ENCODE measurements at places on chromosomes 3 and 15.

GRCh38 chr3:47343471-47343971 lies 37.3 kb upstream of the PTPN23 start:
- no peak for DNase-seq

GRCh38 chr3:187880441-187880840 lies 135.2 kb upstream of the BCL6 start:
- DNase-seq = no peak

DNA sequence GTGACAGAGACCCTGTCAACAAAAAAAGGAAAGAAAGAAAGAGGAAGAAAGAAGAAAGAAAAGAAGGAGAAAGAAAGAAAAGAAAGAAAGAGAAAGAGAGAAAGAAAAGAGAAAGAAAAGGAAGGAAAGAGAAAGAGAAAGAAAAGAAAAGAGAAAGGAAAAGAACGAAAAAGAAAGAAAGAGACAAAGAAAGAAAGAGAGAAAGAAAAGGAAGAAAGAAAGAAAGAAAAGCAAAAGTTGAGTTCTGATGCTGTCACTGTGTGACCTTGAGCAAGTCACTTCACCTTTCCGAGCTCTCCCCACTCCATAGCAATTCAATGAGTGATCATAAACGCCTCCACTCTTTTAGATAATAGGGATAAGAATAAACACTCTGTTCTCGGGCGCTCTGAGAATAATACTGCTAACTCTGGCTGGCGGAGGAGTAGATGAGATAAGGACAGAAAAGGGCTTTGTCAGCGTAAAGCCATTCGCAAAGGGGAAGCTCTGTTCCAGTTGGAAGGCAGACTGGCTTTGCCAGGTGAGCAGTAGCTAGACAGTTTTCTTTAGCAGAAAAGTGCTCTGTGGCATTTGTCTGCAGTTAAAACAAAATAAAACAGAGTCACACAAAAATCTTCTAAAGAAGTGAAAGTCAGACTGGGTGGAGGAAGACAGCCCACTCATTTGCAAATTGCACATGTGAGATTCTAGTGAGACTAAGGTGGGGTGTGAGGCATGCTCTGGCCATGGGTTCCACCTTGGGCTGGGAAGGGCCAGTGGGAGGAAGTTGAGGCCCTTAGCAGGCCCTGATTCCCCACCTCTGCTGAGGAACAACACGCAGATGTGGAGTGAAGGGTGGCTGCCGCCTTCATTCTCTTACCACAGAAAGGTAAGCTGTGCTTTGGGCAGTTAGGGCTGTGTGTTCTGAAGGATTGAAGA lies 9.6 kb upstream of the FLNB start:
- peak; percentile 19 for DNase-seq

DNA sequence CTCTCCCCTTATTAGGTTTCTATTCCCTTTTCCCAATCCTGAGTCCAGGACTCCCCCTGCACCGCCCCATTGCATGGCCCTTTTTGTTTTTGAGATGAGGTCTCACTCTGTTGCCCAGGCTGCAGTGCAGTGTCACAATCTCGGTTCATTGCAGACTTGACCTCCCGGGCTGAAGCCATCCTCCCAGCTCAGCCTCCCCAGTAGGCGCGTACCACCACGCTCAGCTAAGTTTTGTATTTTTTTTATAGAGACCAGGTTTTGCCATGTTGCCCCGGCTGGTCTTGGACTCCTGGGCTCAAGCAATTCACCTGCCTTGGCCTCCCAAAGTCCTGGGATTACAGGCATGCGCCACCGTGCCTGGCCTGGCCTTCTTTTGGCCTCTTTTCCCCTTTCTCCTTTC lies 29.3 kb downstream of the PDIA5 start:
- DNase-seq = no peak

DNA sequence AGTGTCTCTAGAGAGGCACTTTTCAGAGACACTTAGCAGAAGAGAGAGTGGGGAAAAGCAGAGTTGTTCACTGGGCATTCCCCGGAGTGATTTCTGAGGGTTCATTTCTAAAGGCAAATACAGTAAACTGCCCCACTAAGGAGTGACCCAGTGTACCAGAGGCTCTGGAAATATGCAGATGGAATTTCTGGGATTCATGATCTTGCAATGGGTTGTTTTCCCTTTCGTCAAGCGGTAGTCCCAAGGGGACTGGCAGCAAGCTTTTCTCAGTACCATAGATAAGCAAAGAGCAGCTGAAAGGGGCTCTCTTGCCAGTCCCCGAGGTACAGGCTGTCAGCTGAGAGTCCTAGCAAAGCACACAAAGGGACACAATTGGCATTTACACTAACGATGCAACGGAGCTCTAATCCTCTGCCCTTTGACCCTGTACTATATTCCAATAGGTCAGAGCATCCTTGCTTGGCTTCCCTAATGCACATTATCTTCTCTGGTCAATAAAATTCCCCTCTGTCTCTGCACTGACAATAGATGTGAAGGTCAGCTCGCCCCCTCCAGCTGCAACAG lies 155.6 kb downstream of the SEMA6D start:
- DNase-seq = no peak

- DNase-seq = peak; percentile 65
These were observed 23.1 kb downstream of the EPM2AIP1 start for GRCh38 chr3:36969540-36970432.

DNA sequence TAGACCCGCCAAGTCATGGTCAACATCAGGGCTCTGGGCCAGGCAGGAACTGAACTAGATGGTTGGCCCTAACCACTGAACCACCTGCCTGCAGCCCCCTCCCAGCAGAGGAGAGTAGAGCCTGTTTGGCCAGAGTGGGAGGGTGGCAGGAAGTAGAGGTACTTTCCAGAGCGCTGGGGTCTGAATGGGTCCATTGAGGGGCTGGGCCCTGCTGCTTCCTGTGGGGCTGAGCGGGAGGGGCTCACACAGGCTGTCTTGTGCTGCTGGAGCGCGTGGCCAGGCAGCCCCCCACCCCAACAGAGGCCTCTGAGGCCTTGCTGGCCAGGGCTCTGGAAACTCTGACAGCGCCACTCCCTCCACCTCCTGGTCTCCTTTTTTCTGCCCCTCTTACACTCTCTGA lies 17.4 kb downstream of the CSPG4 start:
- DNase-seq = no peak

GRCh38 chr15:43378601-43379000 lies 7.7 kb downstream of the TUBGCP4 start:
- DNase-seq = no peak

DNA sequence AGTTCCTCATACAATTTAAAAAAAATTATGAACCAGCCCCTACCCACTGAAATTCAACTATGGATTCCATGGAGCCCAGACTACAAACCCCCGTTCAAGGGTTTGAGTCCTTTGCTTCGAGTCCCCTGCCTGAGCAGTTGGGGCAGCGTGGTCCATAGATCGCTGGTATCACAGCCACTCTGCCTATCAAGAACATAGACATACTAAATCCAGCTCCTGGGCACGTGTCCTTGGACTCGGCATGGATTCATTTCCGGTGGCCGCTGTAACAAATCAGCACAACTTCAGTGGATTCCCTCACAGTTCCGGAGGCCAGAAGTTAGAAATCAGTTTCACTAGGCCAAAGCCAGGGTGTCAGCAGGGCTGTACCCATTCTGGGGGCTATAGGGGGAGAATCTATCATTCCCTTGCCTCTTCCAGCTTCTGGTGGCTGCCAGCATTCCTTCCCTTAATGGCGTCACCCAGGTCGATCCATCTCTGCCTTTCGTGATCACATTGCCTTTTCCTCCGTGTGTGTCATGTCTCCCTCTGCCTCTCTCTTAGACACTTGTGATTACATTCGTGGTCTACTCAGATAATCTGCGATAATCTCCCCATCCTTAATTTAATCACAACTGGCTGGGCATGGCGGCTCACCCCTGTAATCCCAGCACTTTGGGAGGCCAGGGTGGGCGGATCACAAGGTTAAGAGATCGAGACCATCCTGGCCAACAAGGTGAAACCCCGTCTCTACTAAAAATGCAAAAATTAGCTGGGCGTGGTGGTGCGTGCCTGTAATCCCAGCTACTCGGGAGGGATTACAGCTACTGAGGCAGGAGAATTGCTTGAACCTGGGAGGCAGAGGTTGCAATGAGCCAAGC lies 4.6 kb upstream of the TMEM44 start:
- DNase-seq = no peak

- no peak for DNase-seq
These were observed 181.6 kb upstream of the SOX14 start for GRCh38 chr3:137582484-137582883.

GRCh38 chr3:18252578-18252977 lies 172.6 kb downstream of the SATB1 start:
- no peak for DNase-seq
